ENCODE measurements at places on chromosomes 4 and X.

- no peak for DNase-seq
Observed at GRCh38 chrX:142068365-142068764, 136.7 kb downstream of the MAGEC2 start.

DNA sequence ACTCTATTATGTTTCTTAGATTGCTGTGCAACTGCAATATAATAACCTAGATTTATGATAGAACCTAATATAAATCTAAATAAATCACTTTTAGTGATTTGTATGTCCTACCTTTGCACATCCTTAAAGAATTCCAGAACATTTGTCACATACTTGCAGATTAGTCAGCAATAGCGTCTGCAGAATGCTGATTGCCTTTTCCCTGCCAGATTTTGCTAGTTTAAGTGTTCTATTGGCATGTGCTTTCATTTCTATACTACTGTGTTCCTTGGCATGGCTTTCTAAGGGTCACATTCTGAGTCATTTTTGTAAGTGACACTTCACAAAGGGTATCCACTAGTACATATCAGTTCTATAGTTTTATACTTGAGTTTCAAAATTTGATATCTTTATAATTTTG lies 303.1 kb upstream of the GIMD1 start:
- no peak for DNase-seq

DNA sequence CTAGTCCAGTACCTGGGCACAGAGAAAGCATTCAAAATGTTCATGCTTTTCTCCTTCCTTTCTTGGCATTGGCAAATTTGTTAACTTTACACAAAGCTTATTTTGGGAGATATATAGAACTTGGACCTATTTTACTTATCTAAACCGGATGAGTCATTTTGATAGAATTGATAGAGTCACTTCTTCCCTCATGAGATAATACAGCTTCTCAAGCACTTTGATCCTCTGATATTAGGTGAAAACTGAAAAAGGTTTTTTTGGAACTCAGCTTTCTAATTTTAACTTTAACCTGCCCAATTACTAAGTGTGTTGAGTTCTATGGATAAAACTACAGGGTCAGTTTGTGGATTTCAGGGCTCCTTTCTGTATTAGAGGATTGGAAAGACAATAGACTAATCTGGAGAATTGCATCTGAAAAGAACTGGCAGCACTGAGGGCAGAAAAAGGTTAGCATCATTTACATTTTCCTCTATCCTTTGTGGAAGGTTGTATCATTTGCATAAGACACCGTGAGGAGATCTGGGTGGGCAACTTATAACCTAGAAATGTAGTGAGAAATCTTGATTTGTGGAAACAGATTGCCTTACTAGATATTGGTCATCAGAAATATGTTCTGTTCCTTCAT lies 2.4 kb downstream of the WDR44 start:
- DNase-seq = no peak

GRCh38 chrX:132983496-132983895 lies 25.1 kb upstream of the HS6ST2 start:
- DNase-seq = no peak

GRCh38 chr4:139950568-139950967 lies 203.4 kb downstream of the MAML3 start:
- DNase-seq = no peak

DNA sequence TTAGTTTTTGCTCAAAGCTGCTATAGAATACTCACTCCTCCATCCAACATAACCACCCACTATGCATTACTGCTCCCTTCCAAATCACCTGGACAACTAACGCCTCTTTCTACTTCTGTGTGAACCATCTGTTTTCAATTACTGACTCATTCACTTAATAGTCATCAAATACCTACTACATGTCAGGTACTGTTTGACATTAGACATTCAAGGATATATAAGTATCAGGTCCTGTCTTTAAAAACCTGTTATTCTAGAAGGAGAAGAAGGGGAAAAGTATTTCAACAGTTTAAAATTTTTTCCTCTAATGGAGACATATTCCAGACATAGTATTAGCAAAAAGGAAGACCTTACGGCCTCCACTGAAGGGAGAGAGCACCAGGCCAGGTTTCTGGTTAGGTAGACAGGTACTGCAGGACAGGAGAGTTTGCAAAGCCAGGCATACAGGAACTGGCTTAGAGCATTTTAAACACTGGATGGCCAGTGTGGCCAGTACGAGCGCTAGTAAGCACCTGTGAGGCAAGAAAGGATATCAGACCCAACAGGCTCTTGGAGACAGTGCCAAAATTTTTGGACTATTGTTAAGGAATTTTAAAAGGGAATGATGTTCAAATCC lies 39.0 kb downstream of the SH3RF1 start:
- no peak for DNase-seq

GRCh38 chr4:155546451-155546850 lies 120.2 kb upstream of the GUCY1A1 start:
- DNase-seq = no peak

GRCh38 chr4:107751670-107752069 lies 31.6 kb upstream of the PAPSS1 start:
- no peak for DNase-seq

DNA sequence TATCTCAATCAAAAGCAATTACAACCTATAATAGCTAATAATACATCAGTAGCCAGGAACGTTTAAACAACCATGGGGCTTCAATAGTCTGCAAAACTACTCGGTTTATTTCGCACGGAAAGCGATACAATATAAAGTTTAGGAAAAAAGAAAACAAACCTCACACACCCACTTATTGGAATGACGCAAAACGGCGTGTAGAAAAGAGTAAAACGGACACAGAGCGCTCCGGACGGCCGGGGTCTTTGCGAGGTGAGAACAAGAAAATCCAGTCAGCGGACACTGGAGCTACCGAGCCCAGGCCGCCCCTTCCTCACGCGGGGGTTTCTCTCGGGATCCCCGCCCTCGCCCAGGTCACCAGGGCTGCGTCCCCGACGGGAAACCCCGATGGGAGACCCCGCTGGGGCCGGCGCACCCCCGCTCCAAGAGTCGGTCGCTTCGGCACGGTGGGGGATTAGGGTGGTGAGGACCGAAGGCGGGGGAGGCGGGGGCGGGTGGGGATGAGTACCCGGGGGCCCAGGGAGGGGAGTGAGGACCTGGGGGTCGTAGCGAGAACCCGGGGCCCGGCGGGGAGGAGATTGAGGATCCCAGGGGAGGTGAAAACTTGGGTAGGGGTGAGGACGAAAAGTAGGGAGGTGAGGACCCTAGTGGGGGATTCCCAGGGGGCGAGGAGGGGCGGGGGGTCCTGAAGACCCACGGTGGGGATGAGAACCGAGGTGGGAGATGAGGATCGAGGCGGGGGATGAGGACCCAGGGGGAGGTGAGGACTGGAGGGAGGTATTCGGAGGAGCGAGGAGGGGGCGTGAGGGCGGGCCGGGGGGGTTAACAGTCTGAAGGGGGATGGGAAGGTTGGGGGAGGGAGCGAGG lies 737 bp downstream of the NELFA start:
- peak; percentile 26 for DNase-seq

GRCh38 chr4:105894660-105895582 lies at the start of gene NPNT:
NPNT (plus strand) TSS chr4:105895471; CDS start chr4:105895653, 182 bp downstream.
- no peak for DNase-seq

DNA sequence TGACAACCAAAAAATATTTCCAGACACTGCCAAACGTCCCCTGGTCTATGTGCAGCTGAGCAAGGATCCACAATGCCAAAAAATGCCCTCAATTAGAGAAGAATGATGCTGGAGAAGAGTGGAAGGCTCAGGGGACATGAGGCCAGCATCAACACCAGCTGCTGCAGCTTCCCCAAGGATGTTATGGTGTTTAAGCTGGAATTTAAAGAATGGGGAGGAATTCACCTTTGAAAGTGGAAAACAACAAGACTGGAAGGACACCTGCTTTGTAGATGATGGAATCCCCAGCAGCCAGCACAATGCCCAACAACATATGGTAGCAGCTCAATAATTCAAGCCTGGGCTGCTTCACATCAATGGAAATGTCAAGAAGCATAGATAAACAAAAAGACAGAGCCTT lies 20.3 kb upstream of the SMPX start:
- no peak for DNase-seq

DNA sequence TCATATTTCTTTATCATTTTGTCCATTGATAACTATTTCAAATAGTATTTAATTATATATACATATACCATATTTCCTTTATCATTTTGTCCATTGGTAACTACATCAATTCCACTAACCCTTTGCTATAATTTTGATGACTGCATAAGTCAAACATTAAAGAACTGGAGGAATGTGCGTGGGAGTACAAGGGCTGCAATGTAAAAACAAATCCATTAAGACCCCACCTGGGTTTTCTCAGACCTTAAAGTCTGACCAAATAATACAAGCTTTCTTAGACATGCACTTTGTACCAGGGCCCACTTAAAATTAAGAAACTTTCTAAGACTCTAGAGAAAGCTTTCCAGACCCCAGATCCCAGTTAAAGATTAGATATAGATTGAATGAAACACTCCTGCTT lies 1622.4 kb upstream of the PCDH10 start:
- no peak for DNase-seq

DNA sequence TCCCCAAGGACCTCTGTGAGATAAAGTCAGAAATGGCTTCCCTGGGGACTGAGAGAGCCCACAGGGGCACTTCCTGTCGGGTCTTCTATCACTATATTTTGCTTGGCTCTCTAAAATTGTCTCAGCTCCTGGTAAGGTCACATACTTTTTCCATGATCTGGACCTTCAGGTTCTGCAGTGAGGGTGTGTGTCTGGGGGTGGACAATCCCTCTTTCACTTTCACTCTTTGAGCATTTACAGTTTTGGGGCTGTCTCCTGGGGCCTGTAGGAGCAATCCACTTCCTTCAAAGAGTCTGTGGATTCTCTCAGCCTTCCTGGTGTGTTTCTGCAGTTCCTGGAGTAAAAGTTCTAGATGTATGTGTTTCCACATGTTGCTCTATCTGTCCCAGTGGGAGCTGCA lies 335.7 kb downstream of the FSTL5 start:
- DNase-seq = no peak

- no peak for DNase-seq
Observed at GRCh38 chr4:158965226-158965625, 137.7 kb upstream of the RAPGEF2 start.

- DNase-seq = no peak
Observed at GRCh38 chrX:3521396-3521795, 174.9 kb upstream of the MXRA5 start.

DNA sequence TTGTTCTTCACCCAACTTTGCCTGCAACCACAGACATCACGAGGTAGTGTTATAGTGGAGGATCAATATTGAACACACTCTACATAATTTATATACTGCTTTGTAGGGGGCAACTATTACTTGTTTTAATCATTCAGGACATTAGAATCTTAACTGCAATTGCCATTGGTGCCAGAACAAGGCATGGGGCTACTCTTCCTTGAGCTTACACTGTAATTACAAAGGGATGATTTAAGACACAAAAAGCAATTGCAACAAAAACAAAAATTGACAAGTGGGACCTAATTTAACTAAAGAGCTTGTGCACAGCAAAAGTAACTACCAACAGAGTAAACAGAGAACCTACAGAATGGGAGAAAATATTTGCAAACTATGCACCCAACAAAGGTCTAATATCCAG lies 24.0 kb upstream of the DDX53 start:
- DNase-seq = no peak

DNA sequence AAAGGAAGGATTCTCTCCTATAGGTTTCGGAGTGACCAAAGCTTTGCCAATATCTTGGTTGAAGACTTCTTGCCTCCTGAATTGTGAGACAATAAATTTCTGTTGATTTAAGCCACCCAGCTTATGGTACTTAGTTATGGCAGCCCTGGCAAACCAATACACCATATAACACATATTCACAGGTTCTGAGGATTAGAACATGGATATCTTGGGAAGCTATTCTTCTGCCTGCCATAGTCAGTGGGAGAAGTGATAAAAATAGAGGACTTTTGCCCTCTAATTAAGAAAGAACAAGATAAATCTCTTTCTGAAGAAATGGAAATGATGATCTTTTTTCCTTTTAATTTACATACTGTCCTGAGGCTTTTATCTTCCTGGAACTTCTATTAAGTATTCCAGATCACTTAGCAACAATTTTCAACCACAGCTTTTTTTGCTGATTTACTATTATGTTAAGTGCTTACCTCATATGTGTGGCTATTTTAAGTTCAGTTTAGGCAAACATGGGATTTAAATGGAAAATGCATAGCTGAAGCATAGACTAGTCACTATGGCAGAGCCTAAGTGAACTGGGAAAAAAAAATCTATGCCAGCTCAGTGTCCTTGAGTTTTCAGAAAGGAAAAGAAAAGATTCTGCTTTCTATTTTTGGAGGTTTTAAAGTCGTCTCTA lies 381.7 kb downstream of the STPG2 start:
- DNase-seq = no peak

DNA sequence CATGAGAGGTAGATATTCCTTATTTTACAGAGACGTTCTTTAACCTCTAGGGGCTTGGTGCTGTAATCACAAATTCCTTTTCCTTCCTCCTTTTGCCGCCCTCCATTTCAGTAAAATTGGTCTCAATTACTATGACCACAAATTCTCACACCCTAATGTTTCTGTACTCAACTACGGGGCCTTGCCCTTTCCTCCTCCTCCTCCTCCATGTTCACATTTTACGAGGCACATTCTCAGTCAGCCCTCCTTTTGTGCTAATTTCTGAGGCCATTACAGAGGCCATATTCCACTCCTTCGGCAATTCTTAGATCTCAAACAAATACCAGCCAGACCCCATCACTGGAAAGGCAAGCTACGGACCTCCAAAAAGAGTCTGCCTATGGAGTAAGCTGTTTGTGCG lies 92.1 kb downstream of the SH3KBP1 start:
- DNase-seq = no peak

- no peak for DNase-seq
Observed at GRCh38 chr4:67125636-67126514, 419.4 kb downstream of the CENPC start.

GRCh38 chr4:40749717-40750460 lies at the start of gene NSUN7:
NSUN7 (plus strand) TSS chr4:40749955; CDS start chr4:40750694, 739 bp downstream.
- DNase-seq = peak; percentile 6

- no peak for DNase-seq
Observed at GRCh38 chr4:91035276-91035675, 908.1 kb downstream of the CCSER1 start.
